ENCODE measurements at places on chromosomes 1 and 21.
A peak's percentile ranks its signal among the peaks of the same experiment; 100 is the strongest.

DNA sequence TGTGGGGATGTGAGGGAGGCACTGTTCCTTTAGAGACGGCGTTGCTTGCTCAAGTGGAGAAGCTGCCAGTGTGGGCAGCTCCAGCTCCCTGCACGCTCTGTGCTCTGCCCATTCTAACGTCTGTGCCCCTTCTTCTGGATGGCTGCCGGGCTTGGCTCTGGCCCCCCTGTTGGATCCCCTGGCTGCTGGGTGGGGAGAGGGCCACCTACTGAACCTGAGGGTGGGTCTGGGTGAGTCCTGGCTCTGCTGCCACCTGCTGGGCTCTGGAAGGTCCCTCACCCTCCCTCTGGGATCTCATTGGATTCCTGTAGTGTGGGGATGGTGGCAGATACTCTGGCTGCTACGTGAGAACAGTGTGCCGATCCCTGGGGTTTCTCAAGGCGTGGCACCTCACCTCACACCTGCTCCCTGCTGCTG, 5.0 kb downstream of the PFKL start:
- DNase-seq, result peak; percentile 31

DNA sequence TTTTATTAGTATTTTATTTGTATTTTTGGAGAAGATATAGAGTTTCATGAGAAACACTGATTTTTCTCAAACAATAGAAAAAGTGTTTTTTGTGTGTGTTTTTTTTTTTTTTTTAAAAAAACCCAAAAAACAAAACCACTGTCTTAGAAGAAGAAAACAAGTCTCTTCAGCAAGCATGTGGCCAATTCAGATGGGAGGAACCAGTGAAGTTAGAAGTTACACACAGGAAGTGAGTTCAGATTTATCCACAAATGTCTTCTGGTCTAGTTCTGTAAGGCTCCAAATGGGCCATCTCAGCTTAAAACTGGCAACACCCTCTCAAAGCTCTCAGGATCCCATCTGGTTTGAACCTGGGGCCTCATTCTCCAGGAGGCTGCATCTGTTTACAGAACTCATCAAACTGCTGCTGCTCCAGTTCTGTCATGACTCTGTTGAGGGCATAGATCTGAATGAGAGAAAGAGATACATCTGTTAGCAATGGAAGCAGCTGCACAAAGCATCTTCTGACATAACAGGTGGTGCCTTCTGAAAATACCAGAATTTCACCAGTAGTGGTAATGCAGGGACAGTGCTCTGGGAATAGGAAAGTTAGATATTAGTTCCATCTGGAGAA, 9.8 kb upstream of the ERMAP start:
- no peak for DNase-seq

GRCh38 chr1:222928212-222928611, 113.4 kb downstream of the DISP1 start:
- peak; percentile 45 for DNase-seq

DNA sequence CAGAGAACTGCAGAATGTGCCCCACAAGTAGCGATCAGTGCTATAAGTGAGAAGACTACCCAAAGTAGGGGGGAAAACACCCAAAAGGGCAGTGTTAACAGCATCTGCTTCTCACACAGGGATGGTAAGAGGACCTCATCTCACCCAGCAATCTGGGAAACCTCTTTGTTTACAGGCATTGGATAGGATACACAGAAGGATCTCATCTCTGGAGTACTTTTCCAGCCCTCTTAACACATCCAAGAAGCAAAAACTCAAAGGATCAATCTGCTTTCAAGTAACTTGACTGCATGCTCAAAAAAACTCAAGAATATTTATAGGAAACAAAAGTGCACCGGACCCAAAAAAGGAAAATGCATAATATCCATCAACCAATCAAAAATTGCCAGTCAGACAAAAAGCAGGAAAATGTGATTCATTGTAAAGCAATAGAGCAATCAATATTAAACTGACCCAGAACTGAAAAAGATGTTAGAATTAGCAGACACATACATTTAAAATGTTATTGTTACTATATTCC, 311.0 kb upstream of the CXADR start:
- no peak for DNase-seq

- DNase-seq, result peak; percentile 52
Measured at GRCh38 chr1:92277105-92277723, 21.6 kb downstream of the GLMN start.

- DNase-seq, result no peak
Measured at GRCh38 chr1:8420318-8420717, 102.4 kb downstream of the SLC45A1 start.

- DNase-seq, result no peak
Measured at GRCh38 chr1:58325866-58326265, 220.7 kb downstream of the OMA1 start.

DNA sequence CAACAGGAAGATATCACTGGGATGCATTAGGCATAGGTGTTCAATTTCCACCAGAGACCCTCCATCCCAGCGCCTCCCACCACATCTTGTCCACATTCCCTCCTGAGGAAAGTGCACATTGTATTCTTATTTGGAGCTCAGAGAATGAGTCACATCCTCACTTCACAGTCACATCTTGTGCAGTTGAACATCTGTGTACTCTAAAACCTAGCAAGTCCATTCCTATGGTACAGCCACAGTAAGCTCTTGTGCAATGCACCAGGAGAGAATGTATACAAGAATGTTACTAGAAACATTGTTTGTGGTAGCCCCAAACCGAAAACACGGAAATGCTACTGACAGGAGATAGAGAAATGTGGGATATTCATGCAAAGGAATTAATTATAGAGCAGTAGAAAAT, 1.6 kb upstream of the KDF1 start:
- peak; percentile 82 for DNase-seq

DNA sequence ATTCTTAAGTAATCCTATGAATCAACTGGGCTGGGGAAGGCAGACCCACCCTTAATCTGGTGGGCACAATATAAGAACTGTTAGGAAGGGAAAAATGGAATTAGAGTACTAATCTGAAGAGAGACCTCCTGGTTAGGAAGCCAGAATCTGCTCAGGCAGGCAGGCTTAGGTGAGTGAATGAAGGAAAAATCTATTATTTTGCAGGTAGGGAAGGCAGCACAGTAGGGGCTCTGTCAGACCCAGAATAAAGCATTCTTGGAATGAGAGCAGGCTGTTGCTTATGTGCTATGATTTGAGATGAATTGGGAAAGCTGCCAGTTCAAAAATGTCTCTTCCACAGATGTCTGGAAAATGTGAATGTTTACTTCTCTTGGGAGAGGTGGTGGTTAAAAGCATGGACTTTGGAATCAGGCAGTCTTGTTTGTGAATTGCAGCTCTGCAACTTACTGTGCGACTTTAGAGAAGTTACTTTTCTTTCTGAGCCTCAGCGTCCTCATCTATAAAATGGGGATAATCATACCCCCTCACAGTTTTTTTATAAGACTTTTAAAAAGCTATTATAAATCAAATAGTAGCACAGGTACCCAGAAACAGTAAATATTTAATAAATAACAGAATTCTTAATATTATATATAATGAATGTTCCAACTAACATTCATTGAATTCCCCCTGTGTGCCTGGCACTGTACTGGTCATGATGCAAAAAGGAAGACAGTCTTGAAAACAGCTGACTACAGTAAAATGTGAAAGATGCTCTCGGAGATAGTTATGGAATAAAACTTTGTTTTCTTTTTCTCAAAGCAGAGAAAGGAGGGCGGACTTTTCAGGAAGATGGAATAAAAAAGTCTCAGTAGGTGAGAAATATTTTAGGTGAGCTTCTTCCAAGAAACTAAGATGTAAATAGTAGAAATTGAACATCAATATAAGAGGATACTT, 15.3 kb upstream of the ZNF644 start:
- no peak for DNase-seq

DNA sequence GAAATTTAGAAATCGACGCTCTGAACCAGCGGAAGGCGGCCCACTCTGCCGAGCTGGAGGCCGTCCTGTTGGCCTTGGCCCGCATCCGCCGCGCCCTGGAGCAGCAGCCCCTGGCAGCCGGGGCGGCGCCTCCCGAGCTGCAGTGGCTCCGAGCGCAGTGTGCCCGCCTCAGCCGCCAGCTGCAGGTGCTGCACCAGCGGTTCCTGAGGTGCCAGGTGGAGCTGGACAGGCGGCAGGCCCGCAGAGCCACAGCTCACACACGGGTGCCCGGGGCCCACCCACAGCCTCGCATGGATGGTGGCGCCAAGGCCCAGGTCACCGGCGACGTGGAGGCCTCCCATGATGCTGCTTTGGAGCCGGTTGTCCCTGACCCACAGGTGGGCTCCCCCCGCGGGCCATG, 47.0 kb upstream of the DIP2A start:
- DNase-seq, result no peak

GRCh38 chr1:47487332-47487731, 49.5 kb downstream of the FOXD2 start:
- no peak for DNase-seq

DNA sequence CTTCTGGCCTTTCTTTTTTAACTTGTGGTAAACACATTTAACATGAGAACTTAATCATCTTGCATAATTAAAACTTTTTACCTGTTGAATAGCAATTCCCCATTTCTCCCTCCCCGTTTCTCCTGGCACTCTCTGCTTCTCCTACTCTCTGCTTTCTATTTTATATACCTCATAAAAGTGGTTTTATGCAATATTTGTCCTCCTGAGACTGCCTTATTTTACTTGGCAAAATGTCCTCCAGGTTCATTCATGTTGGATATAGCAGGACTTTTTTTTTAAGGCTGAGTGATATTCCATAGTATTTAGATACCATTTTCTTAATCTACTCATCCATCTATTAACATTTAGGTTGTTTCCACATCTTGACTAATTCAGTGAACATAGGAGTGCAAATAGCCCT, 35.0 kb downstream of the BTG3 start:
- no peak for DNase-seq

DNA sequence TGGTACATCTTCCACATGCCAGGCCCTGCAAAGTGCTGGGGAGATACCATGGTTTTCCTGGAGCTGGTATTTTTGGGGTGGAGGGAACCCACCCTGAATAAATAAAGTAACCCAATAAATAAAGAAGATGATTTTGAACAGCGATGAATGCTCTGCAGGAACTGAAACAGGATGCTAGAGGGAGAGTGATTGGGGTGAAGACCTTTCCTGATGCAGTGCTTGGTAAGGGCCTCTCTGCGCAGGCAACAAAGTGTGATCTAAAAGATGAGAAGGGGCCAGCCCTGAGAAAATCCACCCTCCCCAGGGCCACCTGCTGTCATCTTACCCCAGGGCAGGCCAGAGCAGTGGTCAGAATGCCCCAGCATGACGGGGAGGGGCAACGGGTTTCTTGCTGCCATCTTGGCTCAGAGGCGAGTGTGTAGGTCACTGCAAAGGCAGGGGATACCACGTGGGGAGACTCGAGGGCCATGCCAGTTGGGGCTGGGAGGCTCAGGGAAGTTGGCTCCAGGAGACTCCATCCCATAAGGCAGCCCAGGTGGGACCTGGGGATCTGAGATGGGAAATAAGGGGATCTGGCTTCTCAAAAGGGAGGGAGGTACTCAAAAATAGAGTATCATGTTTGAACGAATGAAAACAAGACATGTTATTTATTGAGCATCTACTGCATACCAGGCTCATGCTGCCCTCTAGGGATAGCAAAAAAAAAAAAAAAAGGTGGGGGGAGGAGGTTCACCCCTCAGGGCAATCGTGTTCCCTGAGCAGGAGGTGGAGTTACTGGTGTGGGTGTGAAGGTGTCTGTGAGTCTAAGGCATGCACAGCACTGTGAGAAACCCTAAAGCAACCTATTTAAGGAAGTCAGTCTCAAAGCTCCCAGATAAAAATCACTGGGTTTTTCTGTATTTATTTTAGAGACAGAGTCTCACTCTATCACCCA, 2.8 kb downstream of the SRARP start:
- DNase-seq, result peak; percentile 10

- no peak for DNase-seq
Measured at GRCh38 chr1:103497404-103497803, 28.1 kb upstream of the RNPC3 start.

GRCh38 chr1:159890390-159890789, 9.6 kb downstream of the CFAP45 start:
- no peak for DNase-seq

- no peak for DNase-seq
Measured at GRCh38 chr1:121408354-121408753, 223.6 kb downstream of the SRGAP2C start.

- no peak for DNase-seq
Measured at GRCh38 chr1:30452925-30453324, 270.5 kb downstream of the MATN1 start.

DNA sequence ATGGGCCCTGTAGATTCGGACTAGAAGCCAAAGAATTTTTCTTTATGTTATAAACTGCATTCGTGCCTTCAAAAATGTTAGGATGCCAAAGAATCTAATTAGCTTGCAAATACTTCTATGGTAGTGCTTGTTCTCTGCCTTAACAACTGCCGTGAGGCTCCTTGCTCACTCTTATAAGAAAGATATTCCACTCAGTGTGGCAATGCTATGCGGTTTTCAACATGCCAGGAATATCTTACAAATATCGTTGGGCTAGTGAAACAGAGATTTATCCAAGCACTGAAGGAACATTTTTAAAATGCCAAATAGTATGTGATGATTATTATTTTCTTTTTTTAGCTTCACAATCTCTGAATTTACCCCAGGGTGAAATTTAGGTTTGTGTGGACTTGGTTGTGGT, 198.2 kb downstream of the GREM2 start:
- DNase-seq, result no peak

GRCh38 chr1:39795651-39796050, 7.0 kb upstream of the BMP8B start:
- DNase-seq, result no peak

DNA sequence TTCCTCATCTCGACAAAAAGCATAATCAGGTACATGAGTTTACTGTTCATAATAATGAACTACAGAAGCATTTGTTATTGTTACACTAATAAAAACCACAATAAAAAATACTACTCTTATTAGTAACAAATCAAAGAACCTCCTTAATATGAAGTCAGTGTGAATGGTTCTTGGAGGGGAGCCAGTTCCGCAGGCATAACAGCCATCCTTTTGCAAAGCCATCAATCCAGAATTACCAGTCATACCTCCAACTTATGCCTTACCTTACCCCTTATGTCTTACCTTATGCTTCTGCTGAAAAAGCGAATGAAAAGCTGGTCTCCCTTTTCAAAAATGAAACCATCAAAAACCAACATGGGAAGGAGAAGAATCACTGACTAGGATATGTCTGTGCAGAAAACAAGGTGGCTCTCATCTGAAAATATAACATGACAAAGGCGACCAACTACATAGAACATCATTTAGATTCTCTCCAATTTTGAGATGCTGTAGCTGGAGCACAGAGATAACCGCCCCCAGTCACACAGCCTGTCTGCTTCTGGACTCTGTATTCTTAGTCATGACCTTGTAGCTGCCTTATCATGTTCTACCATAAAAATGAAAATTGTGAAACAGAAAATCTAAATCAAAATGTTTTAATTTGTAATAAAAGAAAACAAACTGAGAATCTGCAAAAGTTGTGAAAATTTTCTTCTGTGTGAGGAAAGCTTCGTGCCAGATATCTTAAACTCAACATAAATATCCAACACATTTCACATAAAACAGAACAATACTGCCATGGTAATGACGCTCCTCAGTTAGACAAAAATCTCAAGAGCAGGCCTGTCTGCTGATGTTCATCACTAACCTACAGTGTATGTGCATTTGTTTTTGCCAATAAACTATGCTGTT, 438.2 kb downstream of the SMYD3 start:
- DNase-seq, result no peak
